ENCODE measurements at places on chromosomes 4 and X. TPM values are rescaled to one million over a fixed set of nuclear protein-coding genes. Genes with fewer than 3 reads are reported as not detected.

- DNase-seq = no peak
Observed at GRCh38 chr4:37568489-37568888, 117.7 kb downstream of the RELL1 start.

- no peak for DNase-seq
Observed at GRCh38 chr4:60817609-60818008, 382.5 kb upstream of the ADGRL3 start.

- no peak for DNase-seq
Observed at GRCh38 chr4:24768604-24769003, 26.8 kb upstream of the SOD3 start.

DNA sequence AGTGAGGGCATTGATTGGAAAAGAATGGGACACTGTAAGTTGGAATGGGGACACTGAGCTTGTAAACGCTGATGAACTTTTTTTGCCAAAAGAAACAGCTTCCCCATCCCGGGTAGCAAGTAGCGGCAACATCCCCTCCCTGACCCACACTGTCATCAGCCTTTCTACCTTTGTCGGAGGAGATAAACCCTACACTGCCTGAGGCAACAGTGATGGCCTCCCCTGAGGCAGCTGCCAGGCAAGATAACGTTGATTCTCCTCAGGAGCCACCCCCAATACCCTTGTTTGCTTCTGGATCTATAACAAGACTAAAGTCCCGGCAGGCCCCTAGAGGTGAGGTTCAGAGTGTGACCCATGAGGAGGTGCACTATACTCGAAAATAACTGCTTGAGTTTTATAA lies 10.3 kb upstream of the RAB33B start:
- no peak for DNase-seq

DNA sequence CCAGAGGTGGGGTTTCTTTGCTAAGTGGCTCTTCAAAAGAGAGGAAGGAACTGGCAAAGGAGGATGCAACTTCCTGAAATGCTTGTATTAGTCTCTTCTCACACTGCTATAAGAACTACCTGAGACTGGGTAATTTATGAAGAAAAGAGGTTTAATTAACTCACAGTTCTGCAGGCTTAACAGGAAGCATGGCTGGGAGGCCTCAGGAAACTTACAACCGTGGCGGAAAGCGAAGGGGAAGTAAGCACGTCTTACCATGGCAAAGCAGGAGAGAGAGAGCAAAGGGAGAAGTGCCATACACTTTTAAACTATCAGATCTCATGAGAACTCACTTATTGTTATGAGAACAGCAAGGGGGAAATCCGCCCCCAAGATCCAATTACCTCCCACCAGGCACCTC lies 505.7 kb downstream of the ZNF674 start:
- no peak for DNase-seq

GRCh38 chr4:86307432-86307831 lies 52.4 kb downstream of the MAPK10 start:
- no peak for DNase-seq

DNA sequence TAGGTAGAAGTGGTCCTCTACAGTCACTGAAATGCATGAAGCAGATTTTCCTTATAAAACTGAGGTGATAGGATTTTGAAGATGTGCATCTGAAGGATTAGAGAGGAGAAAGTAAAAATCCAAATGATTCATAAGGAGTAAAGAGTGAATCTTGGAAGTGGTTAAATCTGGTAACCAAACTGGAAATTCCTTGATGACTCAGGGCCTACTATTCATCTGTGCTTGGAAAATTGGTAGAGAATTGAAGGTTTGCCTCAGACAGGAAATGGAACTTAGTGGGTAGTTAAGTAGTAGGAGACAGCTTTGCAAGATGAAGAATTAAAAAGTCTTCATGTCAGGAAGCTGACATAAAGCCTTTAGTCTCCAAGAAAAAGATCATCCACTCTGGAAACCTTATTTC lies 368.9 kb upstream of the CTSO start:
- DNase-seq = no peak

GRCh38 chrX:15786915-15787314 lies 3.4 kb upstream of the ZRSR2 start:
- peak; percentile 52 for DNase-seq

DNA sequence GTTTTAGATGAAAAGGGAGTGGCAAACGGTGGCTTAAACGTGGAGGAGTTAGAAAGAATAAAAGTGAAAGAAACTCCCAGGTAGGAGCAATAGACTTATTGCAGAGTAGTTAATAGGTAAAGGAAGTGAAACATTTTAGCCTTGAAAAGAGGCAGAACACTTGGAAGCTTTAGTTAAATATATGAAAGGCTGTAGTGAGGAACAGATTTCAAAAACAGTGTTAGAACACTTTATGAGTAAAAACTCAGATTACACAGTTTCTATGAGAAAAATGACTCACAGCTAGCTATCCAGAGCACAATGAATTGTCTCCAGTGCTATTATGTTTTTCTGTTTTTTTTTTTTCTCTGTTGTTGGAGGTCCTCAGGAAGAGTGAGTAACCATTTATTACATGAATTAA lies 45.8 kb downstream of the TACR3 start:
- no peak for DNase-seq

GRCh38 chrX:8730812-8731558 lies 952 bp downstream of the ANOS1 start:
- DNase-seq = no peak

DNA sequence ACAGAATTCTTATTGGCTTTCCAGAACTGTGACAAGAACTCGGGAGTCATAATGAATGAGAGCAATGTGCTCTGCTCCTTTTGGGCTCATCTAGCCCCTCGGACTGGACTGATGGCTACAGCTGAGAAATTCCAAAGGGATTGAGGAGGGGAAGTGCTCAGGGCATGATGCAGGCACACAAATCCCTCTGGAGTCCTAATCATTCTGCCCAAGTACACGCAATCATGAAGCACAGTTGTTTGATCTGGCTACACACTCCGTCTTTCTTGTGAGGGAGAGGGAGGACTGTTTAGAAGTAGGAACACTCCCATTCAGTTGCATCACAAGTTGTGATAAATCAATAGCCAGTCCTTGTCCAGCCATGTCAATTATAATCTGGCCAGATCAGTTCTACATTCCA lies 237.5 kb downstream of the COL25A1 start:
- no peak for DNase-seq

DNA sequence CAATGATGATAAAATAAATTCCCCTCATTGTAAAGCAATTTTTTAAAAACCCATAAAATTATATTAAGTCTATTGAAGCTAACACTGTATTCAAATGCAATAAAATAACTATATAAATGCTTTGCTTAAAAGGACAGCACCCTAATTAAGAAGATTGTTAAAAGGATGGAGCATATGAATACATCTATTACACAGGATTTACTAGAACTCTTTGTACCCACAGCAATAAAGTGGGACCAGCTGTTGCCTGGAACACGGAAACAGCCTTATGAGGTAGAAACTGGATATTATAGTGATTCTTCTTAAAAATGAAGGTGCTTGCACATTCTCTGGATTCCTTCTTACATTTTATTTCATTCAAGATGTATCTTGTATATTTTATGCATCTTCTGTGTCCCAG lies 298.7 kb upstream of the KLF3 start:
- DNase-seq = no peak

DNA sequence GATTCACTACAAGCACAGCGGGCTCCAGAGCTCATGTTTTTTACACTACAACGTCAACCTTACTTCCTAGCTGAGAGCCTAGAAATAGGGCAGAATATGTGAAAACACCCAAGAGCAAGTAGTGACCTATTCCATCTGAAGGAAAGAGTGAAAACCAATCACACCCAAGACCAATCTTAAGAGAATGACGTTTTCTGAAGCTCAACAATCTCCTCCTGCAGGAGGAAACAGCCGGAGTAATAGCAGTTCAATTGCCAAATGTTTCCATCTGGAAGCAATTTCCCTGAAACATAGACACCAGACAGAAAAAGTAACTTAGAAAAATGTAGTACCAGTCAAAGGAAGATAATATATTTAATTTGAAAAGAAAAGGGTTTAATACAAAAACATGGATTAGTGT lies 142.4 kb downstream of the ANXA5 start:
- no peak for DNase-seq

DNA sequence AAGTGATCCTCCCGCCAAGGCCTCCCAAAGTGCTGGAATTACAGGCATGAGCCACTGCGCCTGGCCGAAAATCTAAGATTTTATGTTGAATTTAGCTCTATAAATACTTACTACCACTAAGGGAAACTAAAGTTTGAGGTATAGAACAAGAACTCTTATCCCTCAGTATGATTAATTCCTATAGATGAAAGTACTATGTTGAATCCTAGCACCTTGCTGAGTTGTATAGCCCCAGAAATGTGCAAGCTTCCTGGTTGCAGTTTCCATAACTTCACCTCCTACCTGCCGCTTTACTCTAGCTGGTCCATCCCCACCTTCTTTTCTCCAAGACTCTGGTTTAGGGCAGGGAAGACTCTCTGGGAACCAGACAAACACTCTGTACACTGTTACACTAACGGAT lies 11.8 kb upstream of the TSPAN5 start:
- no peak for DNase-seq

DNA sequence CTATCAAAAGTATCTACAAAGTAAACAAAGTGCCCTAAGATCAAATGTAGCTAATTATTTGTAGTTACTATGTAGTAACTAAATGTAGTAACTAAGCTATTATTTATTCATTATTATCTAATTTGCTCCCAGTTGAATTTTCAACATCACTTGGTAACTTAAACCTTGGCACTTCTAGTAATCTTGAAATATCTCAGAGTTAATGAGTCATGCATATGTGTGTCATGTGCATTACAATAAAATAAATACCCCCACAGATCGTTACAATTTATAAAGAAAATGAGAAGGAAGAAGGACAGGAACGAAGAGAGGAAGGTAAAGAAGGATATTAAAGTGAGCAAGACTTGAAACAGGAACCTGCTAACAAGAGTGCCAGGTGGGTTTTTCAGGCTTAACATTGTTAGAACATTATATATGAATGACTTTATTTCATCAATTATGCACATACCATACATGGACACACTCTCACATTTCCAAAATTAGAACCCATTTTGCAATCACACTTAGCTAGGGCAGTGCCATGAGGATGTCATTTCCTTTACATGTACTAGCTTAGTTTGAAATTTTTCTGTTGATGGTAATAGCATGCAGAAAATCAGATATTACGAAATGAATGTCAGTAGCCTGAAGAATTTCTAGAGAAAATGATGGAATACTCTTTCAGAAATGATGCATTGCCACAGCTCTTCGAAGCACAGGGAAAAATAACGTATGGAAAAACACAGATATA lies 1670.4 kb upstream of the AGA start:
- DNase-seq = no peak

DNA sequence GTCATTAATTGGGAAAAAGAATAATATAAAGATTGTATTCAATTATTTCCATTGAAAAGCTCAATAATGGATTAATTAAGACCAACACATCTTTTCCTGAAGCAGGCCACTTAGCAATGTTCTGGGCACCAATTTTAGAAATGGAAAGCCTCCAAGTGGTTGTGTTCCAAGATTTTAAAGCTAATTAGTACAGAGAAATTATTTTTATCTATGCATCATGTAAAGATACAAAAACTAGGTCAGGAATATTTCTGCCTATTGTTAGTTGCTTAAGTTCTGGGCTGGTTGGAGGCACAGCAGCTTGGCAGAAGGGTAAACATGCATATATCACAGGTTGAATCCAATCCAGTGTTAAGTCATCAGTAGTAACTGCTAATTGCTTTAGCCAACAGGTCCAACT lies 101.9 kb downstream of the RASL11B start:
- no peak for DNase-seq

- no peak for DNase-seq
Observed at GRCh38 chr4:129264008-129264657, 168.2 kb downstream of the C4orf33 start.

DNA sequence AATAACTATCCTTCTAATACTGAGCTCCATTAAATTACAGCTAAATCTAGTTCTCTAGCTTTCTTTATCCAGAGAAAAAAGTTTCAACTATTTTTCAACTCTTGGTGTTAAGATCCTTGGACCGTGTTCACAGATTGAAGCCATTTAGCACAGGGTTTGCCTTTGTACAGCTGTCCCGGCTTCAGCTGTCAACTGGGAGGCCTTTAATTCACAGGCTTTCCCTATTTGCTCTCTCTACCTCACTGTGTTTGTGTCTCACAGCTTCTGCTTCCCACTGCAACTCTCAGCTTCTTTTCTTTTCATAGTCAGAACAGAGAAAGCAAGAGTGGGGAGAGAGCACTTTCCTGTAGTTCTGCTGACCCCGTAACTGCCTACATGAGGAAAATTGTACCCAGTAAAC lies 76.9 kb upstream of the SMAD1 start:
- no peak for DNase-seq

- no peak for DNase-seq
Observed at GRCh38 chrX:45697591-45697990, 496.9 kb upstream of the DIPK2B start.

- DNase-seq = no peak
Observed at GRCh38 chr4:76206222-76206942, 7.2 kb downstream of the SCARB2 start.

GRCh38 chrX:121763671-121764070 lies 716.3 kb downstream of the GLUD2 start:
- DNase-seq = no peak

- DNase-seq = no peak
Observed at GRCh38 chr4:3367866-3368265, 73.9 kb upstream of the HGFAC start.

DNA sequence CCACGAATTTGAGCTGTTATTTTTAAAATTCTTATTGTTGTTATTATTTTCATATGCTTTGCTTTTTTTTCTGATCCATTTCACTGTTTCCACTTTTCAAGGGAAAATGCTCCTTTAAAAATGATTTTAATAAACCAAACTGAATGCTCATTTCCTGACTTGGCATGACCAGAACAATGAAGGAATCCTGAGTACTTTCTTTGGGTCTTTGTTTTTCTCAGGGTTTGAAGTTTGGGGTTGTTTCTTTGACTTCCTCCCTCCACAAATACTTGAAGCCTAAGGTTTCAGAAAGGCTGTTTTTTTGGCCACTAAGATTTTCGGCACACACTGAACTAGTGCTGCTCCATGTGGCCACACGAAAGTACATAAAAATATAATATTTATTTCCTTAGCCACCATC lies 171.0 kb downstream of the NR3C2 start:
- DNase-seq = no peak

DNA sequence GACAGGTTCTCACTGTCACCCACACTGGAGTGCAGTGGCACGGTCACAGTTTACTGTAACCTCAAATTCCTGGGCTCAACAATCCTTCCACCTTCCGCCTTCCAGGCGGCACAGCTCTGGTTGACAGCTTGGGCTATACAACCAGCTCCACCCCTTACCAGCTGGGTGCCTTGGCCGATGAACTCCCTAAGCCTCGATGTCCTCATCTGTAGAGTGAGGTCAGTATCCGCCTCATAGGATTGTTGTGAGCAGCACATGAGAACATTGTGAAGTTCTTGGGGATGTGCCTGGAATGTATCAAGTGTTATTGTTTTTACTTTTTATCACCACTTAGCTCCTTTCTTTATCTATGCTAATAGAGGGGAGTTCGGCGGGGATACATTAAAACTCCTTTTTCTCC lies 23.3 kb downstream of the UCHL1 start:
- no peak for DNase-seq

GRCh38 chr4:118716304-118716703 lies 31.1 kb downstream of the METTL14 start:
- no peak for DNase-seq

The AFF2 gene
- total RNA-seq = 10.9 TPM

The COL4A6 gene
- total RNA-seq = 1.8 TPM

The GAGE12H gene
- not detected for total RNA-seq

The MAGEA11 gene
- not detected for total RNA-seq

The USP11 gene
- 52.9 TPM for total RNA-seq

The DIPK2B gene
- 14.4 TPM for total RNA-seq

The RHOXF2B gene
- not detected for total RNA-seq

The LYAR gene
- total RNA-seq = 18.0 TPM

The NFXL1 gene
- 13.4 TPM for total RNA-seq

The NAA11 gene
- total RNA-seq = not detected

The GYPB gene
- total RNA-seq = not detected

The TSPAN7 gene
- total RNA-seq = 54.6 TPM

The SLC9B1 gene
- total RNA-seq = 0.74 TPM
